ENCODE measurements at places on chromosomes 7 and 10.

DNA sequence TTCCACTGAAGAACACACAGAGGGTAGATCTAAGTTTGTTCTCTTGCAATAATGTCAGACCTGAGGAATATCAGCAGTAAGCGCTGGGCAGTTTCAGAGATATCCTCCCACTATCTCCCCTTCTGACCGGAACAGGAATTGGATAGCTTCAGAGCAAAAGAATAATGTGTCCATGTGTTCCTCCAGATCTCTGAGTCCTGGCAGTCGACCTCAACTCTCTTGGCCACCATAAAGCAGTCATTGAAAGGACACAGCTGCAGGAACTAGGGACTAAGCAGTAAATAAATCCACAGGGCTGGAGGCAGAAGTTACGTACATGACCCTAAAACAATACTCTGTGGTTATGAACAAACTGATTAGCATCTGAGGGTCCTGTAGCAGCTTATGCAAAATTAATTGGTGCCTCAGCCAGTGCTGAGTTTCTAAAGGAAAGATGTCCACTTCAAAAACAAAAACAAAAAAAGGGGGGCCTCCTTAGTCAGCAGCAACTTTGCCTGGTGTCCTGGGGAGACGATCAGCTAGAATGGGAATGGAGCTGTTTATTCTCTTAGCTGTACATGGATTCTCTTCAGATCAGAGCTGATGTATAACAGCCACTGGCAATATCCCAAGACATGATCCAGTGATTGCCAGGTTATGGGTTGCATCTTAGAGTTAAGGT lies 6.4 kb upstream of the PRTFDC1 start:
- no peak for DNase-seq
- no peak overlapping the region for H3K4me3 ChIP-seq
- H3K27ac ChIP-seq: no peak overlapping the region
- H3K36me3 ChIP-seq: no peaks in the 10 kb centered on the region

DNA sequence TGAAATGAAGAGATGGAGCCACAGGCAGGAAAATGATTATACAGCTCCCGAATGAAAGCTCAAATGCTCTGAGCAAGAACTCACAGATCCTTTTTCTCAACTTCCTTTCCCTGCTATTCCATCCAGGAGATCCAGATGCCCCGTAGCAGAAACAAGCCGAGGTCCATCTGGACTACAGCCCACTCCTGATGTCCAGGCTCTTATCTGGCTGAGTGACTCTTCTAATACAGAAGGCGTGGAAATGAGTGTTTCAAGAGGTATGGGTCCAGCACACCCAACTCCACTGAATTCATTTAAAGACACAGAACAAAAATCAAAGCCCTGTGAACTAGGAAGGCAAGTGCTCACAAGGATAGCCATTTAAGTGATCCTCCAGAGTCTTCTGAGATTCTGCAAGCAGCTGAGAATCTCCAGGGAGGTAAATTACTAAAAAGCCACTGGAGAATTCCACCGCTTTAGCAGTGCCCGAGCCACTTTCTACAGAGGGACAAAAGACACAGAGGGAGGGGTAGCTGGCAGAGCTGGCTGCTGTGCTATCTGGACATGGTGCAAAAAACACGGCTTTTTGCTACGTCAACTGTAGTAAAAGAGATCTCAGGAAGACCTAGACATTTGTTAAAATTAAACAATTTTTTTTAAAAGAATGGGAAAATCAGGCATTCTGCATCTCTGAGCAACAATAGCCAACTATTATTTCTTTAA lies 24.5 kb downstream of the FAM171A1 start:
- no peaks in the 10 kb centered on the region for H3K4me1 ChIP-seq
- no peak overlapping the region for H3K4me3 ChIP-seq
- peaks cover 30% of the 10 kb centered on the region for H3K27me3 ChIP-seq
- no peak for DNase-seq
- H3K27ac ChIP-seq: no peak overlapping the region

DNA sequence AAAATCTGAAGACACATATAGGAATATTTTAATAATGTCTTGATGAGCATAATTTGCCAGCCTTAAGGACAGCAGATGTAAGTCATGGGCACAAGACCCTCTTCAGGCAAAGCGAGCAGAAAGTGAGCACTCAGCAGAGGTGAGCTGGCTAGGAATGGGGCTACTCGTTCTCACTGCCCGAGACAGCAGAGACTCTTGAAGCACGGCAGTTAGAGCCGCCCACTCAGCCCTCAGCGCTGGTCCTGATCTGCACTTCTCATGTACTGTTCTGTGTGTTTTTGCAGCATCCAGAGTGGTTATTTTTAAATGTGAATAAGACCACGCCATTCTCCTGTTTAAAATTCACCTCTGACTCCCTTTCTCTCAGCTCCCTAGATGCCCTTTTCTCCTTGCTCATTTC lies 65.3 kb downstream of the GFRA1 start:
- no peaks in the 10 kb centered on the region for H3K36me3 ChIP-seq
- H3K4me1 ChIP-seq: no peaks in the 10 kb centered on the region
- no peak overlapping the region for H3K27ac ChIP-seq
- H3K4me3 ChIP-seq: no peak overlapping the region
- H3K27me3 ChIP-seq: no peaks in the 10 kb centered on the region
- no peak for DNase-seq

DNA sequence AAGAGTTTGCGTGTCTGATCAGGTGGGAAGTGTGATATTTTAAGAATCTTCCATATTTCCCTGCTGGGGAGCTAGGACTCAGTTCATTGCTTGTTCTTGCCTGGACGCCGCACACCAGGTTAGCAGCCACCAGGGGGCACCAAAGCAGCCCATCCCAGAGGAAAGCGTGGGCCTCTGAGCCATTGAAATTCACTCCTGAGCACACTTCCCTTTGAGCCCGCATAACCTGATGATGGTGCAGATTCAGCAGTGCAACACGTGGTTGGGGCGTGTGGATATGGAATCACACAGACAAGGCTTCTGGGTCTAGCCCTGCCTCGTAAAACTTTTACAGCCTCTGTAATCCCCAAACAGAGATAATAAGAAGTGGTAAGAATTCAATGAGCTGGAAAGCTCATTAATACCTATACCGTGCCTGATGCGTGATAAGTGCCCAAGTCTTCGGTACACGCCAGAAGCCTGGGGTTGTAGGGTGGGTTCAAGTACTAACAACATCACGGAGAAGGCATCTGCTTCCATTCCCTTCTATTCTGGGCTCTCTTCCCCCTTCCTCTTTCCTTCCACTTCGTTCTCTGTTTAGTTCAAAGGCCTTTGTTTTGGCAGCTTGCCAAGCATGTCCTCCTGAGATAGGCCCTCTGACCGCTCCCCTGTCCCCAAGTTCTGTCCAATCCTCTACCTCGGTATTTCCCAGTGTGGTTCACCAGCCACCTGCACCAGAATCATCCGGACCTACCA lies 130.1 kb upstream of the KMT2E start:
- H3K4me1 ChIP-seq: no peaks in the 10 kb centered on the region
- H3K36me3 ChIP-seq: no peaks in the 10 kb centered on the region
- DNase-seq: peak; percentile 67
- no peak overlapping the region for H3K4me3 ChIP-seq
- no peak overlapping the region for H3K27ac ChIP-seq

DNA sequence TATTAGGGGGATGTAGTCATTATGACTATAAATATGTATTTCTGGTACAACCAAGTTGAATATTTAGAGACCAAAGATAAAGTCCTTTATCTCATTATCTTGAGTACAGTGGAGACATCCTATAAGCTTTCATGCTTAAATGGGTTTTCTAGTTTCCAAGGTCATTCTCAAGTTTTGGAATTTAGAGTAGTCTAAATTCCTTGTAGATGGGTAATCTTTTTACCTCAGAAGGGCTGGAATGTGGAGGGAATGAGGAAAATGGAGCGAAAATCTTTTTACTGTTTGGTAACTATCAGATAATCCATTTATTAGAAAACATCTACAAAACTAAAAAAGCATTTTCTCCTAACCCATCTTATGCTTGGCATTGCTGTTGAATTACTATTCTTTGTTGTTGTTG lies 181.3 kb downstream of the RNF133 start:
- DNase-seq: no peak
- H3K27ac ChIP-seq: no peak overlapping the region
- H3K36me3 ChIP-seq: no peaks in the 10 kb centered on the region
- H3K4me1 ChIP-seq: no peaks in the 10 kb centered on the region
- H3K27me3 ChIP-seq: no peaks in the 10 kb centered on the region
- no peak overlapping the region for H3K4me3 ChIP-seq

DNA sequence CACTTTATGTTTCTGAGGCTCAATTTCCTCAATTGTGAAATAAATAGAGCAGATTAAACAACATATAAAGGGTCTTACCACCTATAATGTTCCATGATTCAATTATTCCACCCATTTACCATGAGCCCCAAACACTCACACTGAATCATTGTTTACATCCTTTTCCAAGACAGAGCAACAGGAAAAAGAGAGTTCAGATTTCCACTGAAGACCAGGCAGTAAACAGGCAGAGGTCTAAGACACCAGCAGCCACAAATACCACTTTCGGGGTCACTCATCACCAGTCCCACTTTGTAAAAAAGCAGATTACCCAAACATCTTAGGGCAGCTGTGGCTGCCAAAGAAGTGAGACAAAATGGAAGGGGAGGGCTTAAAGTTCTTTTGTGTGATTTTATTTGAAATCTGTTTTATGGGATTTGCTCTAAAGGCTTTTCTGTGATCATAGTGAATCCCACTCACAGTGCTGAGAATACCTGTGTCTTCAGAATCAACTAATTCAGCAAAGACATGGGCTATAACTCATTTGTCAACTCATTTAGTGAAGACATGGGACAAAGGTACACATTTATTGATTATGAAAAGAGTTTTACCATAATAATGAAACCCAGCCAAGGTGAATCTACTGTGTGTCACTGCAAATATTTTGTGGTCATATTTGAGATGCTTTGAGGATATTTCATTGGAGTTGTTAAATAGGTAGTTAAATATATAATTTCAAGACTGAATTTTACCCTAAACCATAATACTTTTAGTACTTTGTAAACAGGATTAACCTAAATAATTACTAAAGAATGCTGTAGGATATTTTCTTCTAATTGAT lies 24.8 kb upstream of the DLD start:
- no peaks in the 10 kb centered on the region for H3K36me3 ChIP-seq

DNA sequence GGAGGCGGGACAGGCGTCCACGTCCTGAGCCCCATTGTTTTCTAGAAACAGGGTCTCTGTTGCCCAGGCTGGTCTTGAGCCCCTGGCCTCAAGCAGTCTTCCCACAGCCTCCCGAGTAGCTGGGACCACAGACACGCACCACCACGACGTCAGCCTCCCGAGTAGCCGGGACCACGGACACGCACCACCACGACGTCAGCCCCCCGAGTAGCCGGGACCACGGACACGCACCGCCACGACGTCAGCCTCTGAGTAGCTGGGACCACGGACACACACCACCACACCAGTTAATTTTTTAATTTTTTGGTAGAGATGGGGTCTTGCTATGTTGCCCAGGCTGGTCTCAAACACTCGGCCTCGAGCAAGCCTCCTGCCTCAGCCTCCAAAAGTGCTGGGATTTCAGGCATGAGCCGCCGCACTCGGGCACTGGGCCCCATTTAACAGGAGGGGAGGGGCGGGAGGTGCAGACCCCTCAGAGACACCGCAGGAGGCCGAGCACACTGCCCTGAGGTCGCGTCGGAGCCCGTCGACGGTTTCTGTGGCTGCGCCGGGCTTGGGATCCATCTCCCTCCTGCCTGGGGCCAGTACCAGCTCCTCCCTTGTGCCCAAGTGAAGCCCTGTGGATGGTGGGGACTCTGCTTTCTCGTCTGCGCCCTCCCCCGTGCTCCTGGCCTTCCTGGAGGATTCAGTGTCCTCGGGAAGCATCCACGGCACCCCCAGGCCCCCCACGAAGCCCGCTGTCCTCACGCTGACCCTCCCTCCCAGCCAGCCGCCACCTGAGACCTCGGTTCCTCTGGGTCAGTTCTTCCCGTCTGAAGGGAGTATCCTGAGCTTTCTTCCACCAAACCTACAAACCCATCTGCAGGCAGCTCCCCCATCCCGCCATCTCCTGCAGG lies 13.0 kb downstream of the FAM20C start:
- no peak overlapping the region for H3K4me3 ChIP-seq
- no peaks in the 10 kb centered on the region for H3K4me1 ChIP-seq
- no peak for DNase-seq
- peaks cover 9% of the 10 kb centered on the region for H3K27me3 ChIP-seq
- H3K36me3 ChIP-seq: no peaks in the 10 kb centered on the region

DNA sequence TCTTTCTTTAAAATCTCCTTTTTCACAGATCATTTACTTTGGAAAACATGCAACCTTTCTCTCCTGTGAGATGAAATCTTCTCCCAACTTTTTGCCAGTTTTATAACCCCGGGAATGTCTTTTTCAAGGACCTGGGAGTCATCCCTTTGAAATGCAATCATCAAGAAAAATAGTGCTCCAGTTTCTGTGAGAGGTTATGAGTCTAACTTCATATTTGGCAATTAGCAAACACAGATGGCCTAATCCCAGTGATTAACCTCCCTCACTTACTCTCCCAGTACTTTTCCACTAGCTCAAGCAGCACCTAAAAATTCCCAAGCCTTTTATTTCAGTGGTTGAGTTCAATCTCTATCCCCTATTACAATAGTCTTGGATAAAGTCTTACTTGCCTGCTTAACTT lies 185.8 kb upstream of the TMEM106B start:
- H3K36me3 ChIP-seq: no peaks in the 10 kb centered on the region
- no peak overlapping the region for H3K27ac ChIP-seq
- H3K4me3 ChIP-seq: no peak overlapping the region

DNA sequence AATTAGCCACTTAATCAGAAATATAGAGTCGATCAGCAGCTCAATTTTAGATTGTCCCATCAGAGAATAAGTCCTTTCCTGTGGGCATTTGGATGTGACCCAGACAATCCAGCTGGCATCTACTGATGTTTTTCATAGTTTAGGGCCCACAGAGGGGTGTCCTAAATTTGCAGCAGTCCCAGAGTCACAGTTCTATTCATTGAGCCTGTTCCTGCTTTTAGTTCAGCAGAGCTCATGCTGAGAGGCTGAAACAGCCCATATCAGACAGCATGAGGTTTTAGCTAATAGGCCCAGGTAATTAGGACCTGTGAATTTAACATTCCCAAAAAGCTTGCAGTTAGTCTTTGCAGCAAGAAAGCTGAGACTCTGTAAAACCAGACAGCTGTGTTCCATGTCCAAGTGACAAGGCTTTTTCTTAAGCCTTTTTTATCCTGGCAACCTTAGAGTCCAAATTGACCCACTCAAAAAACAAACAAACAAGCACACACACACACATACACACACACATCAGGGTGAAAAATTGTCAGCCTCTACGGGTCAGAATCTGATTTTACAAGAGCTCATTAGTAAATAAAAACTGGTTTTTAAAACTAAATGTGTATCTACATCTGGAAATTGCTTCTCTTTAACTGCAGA lies 33.7 kb downstream of the ANKIB1 start:
- no peak overlapping the region for H3K4me3 ChIP-seq
- no peaks in the 10 kb centered on the region for H3K4me1 ChIP-seq
- H3K27me3 ChIP-seq: no peaks in the 10 kb centered on the region
- H3K27ac ChIP-seq: no peak overlapping the region
- no peak for DNase-seq

GRCh38 chr10:82310839-82311238 lies 435.8 kb downstream of the NRG3 start:
- H3K27me3 ChIP-seq: no peaks in the 10 kb centered on the region
- no peak overlapping the region for H3K4me3 ChIP-seq
- H3K27ac ChIP-seq: no peak overlapping the region
- H3K36me3 ChIP-seq: no peaks in the 10 kb centered on the region
